ENCODE measurements at places on chromosomes 4 and X.

DNA sequence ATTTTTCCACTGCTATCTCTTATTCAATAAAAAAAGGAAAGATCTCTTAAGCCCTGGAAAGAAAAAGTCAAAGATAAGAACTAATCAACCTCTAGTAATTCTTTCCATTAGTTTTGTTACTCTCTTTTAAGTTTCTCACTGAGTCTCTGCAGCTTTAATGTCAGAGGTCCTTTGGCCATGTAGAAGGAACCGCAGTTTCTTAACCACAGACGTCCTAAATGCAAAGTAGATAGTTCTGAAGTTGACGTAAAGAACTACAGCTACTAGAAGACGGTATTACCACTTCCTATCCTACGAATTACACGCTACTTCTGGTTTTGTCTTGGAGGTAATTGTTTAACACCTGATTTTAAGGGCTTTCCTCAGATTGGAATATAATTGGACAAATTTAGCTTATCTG is 325.9 kb downstream of the ANKRD50 start:
- DNase-seq, result no peak

- DNase-seq, result no peak
Measured at GRCh38 chrX:113048896-113049295, 208.3 kb upstream of the AMOT start.

DNA sequence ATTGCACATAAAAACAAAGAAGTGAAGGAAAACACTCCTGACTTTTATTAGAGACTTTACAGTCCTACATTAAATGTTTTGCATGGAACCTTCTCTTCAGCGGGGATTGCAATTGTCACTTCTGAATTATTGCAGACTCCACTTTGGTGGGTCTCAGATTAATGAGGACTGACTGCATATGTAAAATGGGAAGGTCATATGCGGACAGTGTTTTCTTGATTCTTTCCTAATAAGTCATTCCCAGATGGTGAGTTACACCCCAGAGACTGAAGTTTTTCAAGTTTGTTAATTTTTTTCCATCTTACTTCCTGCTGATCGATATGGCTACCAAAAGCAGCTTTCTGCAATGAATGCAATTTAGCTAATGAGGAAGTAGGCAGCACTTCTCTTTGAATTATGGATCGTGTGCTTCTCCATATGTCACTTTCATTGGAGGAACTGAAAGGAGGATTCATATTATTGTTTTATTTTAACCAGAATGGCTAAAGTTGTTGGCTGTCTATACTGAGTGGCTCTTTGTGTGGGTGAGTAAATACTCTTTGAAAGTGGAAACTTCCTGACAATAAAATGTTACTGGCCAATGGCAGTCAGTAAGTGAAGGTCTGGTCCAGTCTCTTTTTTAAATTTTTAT is 119.3 kb upstream of the CLNK start:
- DNase-seq, result no peak

- DNase-seq, result peak; percentile 0
Measured at GRCh38 chrX:63561425-63561824, 210.3 kb upstream of the SPIN4 start.

- no peak for DNase-seq
Measured at GRCh38 chrX:23263892-23264291, 70.8 kb upstream of the PTCHD1 start.

DNA sequence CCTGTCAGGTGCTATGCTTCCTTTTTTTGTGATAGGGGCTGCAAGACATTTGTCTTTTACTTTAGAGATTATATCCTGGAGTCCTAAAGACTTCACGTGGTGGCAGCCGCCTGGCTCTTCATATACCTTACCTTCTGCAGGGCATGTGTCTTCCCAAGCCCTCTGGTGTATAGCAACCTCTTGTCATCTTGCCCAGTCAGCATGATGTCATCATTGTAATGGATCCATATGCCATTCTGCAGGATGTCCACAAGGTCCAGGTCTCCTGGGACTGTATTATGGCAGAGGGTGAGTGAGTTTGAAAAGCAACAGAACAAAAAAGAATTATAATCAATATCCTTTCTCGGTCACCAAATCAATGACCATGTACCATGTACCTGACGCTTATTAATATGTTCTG is 82.2 kb upstream of the SCOC start:
- DNase-seq, result no peak

DNA sequence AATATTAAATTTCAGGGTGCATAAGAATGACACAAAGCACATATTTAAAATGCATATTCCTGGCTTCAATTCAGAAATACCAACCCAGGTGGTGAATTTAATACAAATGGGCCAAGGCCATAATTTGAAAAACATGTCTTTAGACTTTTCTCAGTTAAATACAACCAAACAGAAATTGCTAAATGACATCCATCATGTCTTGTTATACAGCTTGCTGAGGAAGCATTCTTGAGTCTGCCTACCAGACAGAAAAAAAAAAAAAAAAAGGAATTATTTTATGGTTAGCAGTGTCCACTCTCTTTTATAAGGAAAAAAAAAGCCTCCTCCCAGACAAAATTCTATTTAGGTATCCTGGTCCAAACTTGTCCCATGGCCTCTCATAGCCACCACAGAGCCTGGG is 119.1 kb downstream of the PAPSS1 start:
- DNase-seq, result no peak

DNA sequence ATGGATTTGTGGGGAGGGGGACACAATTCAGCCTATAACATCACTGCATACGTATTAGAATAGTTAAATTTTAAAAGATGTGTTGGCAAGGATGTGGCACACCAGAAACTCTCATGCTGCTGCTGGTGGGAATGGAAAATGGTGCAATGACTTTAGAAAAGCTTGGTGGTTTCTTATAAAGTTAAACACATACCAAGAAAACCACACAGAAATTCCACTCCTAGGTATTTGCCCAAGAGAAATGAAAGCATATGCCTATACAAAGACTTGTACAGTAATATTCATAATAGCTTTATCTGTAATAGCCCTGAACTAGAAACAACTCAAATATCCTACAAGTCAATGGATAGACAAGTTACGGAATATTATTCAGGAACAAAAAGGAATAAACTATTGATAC is 71.3 kb upstream of the PDHA1 start:
- no peak for DNase-seq

DNA sequence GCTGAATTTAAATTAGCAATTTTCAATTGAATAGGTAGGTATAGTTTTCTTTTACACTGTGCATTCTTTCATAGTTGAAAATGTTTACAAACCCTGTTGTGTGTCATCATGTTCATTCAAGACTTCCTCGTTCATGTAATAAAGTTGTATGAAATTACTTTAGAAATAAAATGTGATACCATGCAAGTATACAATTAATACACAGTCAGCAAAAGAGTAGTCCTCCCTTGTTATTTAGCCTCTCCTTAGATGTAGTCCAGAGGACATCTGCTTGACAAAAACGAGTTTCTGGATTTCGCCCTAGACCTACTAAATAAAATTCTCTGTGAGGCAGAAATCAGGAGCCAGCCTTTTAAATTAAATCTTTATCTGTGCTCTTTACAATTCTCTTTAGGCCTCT is 231.6 kb downstream of the CXXC4 start:
- DNase-seq, result no peak

DNA sequence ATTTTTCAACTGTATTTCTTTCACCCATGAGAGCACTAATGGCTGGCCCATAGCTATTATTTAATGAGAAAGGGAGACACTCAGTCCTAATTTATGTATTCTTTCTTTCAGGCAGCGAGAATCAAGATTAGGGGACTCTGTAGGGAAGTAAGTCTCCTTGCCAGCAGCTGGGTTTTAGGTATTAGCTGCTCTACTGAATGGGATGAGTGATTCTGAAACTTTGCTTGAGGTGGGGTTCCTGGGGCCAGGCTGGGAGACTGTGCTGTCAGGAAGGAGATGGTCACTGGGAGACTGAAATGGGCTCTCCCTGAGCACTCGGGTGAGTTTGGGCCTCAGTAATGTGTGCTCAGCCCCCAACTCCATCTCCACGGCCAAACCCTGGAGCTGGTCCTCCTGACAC is 78.7 kb downstream of the LNX1 start:
- no peak for DNase-seq

- DNase-seq, result no peak
Measured at GRCh38 chr4:79650794-79651431, 242.9 kb upstream of the GK2 start.

DNA sequence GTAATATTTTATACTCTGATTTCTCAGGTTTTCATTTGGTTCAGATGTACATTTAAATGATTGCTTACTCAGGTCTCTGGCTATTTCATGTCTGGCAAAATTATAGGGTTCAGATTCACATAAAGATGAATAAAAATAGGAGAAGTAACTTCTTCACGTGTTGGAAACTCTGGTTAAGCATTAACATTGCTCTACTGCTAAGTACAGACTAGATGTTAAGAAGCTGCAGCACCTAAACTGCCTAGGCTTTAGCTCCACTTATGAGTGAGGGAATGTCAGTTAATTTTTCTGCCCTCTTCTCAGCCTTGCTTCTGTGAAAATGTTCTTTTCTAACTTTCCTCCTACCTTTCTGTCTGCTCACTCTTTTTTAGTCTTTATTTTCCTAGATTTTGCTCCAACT is 361.2 kb downstream of the ARAP2 start:
- no peak for DNase-seq

GRCh38 chr4:104575278-104575677 is 80.6 kb upstream of the CXXC4 start:
- DNase-seq, result no peak
